ENCODE measurements at places on chromosomes 6 and 20.

- DNase-seq = no peak
Observed at GRCh38 chr20:6618051-6618450, 149.4 kb upstream of the BMP2 start.

DNA sequence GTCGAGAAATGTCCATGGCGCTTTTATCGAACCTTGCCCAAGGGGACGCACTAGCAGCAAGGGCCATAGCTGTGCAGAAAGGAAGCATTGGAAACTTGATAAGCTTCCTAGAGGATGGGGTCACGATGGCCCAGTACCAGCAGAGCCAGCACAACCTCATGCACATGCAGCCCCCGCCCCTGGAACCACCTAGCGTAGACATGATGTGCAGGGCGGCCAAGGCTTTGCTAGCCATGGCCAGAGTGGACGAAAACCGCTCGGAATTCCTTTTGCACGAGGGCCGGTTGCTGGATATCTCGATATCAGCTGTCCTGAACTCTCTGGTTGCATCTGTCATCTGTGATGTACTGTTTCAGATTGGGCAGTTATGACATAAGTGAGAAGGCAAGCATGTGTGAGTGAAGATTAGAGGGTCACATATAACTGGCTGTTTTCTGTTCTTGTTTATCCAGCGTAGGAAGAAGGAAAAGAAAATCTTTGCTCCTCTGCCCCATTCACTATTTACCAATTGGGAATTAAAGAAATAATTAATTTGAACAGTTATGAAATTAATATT, 115.7 kb downstream of the TMEM242 start:
- DNase-seq = no peak

DNA sequence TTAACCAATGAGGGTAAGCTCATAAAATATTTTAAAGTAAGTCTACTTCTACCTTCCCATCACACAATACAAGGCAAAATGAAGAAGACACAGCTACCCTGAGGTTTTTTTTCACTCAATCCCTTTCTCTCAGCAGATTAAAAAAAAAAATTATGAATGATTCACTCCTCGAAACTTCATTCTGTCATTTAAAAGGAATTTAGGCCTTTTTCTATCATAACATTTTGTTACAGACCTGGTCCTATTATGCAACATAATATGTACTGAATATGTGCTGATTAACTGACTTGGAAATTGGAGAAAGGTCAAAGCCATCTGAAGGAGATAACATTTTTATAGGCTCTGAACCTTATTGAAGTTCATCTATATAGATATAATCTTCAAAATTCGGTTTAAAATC, 45.5 kb downstream of the PRL start:
- no peak for DNase-seq

DNA sequence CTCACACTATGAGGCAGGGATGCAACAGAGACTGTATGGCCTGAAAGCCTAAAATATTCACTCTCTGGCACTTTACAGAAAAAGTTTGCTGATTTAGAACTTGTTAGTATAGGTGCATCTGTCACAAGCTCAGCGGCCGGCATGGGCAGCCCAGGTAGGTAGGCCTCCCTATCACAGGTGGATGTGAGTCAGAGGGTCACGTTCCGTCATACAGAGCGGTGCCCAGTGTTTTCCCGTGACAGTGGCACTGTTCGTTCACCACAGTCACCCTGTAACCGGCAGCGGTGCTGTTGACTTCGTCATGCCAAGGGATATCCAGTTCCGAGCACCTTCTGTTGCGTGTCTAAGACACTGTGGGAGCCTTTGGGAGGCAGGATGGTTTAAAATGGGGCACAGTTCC, 32.9 kb upstream of the PXDC1 start:
- DNase-seq = no peak

GRCh38 chr20:50043573-50044352, 61.0 kb downstream of the SNAI1 start:
- DNase-seq = no peak

DNA sequence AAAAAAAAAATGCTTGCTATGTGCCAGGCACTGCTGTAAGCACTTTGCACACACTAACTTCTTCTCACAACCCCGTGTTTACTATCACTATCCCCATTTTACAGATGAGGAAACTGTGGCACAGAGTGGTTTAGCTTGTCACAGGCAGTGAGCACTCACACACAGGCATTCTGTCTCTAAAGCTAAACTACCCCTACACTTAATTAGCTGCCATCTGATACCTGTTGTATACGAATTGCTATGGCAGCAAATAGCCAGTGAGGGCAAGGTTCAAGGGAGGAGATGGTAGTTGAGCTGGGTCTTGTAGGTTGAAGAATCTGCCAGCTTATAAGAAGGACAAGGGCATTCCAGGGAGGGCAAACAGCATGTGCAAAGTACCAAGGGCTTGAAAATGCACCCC, 5.2 kb downstream of the TNNC2 start:
- DNase-seq = no peak

- DNase-seq = no peak
Observed at GRCh38 chr20:530321-530720, 13.3 kb downstream of the CSNK2A1 start.

DNA sequence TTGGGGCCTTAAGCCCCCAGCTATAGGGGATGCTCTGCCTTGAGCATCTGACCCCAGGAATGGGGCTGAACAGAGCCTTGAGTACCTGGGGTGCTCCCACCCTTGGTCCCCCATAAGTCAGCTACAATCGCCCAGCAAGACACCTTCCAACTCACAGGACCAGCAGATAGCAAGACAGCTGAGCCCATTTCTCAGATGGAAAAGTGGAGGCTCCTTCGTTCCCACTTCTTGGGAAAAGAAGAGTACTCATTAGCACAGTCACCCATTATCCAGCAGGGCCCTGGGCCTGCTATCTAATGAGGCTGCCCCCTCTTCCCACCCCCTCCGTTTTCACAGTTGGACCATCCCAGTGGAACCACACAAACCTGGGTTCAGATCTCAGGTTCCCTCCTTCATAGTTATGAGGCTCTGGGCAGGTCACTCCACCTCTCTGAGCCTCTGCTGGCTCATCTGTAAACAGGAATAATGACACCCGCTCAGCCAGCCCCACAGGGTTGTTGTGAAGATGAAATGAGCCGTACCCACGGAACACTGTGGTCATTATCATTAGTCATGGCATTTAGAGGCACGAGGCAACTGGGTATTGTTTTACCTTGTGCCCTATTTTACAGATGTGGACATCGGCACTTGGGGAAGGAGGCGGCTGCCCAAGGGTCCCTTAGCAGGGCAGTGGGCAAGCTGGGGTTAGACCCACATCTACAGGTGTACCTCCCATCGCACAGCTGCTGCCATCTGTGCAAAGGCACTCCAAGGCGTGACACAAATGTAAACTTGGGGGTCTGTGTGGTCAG, 4.5 kb downstream of the LPIN3 start:
- DNase-seq = peak; percentile 68

GRCh38 chr20:62953839-62954703, 1.6 kb downstream of the SLC17A9 start:
- DNase-seq = no peak

GRCh38 chr6:35065870-35066269, 75.3 kb downstream of the TCP11 start:
- no peak for DNase-seq

- no peak for DNase-seq
Observed at GRCh38 chr20:45459606-45460005, 9.9 kb upstream of the WFDC2 start.

- no peak for DNase-seq
Observed at GRCh38 chr6:130473886-130474285, 108.1 kb downstream of the TMEM200A start.

DNA sequence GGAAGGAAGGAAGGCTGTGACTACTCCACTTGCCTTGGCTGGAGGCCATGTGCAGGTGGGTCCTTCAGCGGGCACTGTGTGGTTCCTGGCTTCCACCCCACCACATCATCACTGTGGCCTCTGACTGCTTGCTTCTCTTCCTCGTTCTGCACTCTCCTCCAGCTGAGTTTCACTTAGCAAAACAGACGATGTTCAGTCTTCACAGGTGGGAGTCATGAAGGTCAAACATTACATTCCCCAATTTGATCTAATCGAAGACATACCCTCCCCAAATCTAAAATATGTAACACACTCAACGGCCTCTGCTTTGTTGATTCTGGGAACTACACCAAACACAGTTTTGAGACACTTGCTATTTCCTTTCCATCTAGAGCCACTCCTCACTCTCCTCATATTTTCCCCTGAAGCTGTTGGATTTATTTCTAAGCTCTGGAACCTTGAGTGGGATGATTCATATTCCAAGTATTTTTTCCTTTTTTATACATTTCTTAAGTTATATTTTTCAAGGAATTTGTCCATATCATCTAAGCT, 132.5 kb upstream of the FOXA2 start:
- no peak for DNase-seq

DNA sequence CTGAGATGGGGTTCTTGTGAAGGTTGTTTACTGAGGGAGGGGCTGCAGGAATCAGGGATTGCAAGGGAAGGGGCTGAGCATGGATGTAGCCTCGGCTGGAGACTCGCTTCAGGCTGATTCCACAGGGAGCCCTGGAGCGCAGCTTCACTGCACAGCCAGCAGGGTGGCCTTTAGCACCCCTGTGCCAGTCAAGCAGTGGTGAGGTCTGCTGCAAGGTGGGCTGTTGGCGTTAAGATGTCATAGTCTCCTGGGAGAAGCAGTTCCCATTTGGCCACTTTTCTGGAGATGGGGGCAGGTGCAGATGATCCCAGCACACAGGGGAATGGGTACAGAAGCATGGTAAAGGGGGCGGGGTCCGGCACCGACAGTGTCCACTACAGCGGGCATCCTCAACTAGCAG, 126.3 kb downstream of the TOX2 start:
- DNase-seq = peak; percentile 59

- no peak for DNase-seq
Observed at GRCh38 chr6:41587131-41587879, 41.1 kb downstream of the FOXP4 start.

GRCh38 chr6:165917576-165917975, 250.1 kb downstream of the TBXT start:
- DNase-seq = no peak

DNA sequence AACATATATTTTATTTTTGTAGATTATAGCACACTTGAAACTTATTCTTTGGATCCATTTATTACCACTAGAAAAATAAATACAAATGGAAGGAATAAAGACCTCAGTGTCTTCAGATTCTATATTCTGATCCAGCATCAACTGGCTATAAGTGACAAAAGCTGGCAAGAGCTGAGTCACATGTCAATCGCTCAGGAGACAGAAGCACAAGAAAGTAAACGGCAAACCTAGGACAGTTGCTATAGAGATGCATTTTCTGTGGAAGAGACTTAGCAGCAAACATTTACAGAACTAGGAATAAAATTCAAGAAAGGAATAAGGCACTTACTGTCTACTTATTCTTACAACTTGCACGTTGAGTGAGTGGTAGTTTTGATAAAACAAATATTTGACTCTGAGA, 230.4 kb downstream of the CLVS2 start:
- DNase-seq = no peak

DNA sequence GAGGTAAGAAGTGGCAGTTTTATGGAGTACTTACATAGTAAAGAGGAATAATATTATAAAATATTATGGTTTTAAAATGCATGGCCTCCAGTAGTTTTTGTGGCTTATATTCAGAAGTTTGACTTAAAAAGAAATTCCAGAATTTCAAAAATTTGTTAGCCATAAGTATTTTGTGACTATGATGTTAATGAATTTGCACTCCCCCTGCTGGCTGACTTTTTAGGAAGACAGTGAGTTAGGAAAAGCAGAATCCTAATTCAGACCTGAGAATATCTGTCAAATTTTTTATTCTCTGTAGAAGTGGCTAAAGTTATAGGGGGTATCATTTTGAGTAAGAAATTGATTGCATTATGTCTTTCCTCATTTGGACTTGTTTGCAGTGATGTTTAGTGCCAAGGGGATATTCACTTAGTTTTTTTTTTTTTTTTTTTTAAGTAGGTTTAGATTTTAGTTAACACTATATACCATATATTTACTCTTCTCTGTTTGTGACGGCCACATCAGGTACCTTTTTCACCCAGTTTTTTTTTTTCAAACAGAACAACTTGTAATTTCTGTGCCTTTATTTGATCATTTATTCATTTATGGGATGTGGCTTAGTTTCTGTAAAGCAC, 40.8 kb downstream of the ZFAND3 start:
- no peak for DNase-seq

GRCh38 chr6:137213331-137213740, 5.8 kb downstream of the IFNGR1 start:
- no peak for DNase-seq

- no peak for DNase-seq
Observed at GRCh38 chr6:161406646-161407045, 132.8 kb upstream of the AGPAT4 start.

DNA sequence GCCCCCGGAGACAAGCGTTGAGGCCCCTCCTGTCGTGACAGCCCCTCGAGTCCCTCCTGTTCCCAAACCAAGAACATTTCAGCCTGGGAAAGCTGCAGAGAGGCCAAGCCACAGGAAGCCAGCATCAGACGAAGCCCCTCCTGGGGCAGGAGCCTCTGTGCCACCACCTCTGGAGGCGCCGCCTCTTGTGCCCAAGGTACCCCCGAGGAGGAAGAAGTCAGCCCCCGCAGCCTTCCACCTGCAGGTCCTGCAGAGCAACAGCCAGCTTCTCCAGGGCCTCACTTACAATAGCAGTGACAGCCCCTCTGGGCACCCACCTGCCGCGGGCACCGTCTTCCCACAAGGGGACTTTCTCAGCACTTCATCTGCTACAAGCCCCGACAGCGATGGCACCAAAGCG, 72.4 kb downstream of the SERAC1 start:
- DNase-seq = no peak

DNA sequence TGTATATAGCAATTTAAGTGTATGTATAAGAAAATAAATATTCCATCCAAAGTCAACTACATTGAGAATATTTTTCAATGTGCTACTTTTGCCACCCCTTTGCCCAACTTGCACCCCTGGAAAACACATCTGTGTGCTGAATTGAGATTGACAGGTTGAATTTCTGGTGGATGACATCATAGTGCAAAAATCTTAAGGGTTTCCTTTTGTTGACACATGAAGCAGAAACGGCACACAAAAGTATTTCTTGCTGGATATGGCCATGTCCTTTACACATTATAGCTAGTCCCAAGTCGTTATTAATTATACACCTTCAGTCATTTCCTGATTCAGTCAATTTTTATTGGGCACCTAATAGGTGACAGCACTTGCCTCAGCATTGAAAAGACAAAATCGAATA, 188.7 kb upstream of the FBXL4 start:
- no peak for DNase-seq

DNA sequence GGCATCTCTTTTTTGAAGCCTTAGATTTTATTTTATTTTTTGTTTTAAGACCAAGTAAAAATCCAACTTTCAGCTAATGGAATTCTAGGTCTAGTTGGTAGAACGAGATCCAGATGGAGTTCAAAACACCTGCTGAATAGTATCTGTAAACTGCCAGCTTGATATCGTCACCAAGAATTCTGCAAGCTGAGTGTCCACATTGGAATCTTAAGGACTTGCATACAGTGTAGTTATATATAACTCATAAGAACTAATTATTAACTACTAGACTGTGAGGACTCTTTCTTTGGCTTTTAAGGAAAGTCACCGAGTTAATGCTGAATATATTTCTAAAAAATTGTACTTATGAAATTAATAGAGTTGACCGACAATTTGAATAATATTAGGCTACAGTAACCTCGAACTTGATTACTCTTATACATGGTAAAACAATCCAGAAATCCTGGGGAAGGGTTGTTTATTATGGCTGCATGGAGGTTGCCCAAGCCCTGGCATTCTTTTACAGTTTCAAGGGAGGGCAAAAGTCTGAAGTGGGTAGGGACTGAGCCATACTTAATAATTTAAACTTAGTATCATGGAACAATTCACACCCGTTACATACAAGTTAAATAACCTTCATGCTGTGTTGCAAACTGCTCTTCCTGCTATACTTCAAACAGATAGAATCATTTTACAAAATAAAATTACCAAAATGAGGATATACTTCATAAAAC, 553.9 kb downstream of the PTPRT start:
- no peak for DNase-seq

Data from chondrocyte (in vitro differentiated cells).